Fibroblast of skin of right quadriceps (primary cell): ENCODE measurements at places on chromosomes 16 and 17.

DNA sequence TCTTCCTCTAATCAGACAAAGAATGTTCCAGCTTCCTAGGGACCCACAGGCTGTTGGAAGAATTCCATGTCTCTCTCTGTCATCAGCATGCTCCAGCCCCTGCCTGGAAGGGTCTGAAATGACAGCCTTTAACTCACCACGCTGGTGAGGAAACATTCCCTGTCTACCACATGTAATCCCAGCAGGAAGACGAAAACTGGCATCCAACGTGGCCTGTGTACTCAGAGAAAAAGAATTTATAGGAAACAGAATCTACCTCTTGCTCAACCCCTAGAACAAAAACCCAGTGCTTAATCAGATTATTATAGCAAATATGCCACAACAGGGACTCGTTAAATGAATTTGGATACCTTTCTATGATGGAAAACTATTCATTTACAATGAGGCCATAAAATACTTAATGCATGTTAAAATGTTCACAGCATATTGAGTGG, 147.3 kb upstream of the FOXF1 start:
- DNase-seq, result peak; percentile 99

GRCh38 chr17:76421044-76421407, 31.9 kb downstream of the UBE2O start:
- DNase-seq, result peak; percentile 54

DNA sequence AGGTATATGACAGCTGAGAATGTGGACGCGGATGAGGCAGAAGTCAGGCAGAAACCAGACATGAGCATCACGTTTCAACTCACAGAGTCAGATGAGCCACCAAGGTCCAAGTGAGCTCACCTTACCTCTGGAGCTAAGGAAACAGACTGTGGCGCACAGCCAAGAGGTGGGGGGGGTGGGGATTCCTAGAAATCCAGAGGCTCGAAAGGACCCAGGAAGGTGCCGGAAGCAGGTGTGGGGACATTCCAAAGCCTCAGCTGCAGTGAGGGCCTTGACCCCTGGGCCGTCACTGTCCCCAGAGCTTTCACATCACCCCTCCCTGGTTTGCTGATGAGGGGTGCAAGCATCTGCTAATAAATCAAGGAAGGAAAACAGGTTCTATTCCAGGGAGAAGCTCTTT, 29.3 kb upstream of the RCVRN start:
- DNase-seq, result no peak

- DNase-seq, result no peak
Observed at GRCh38 chr16:10338426-10338825, 47.4 kb upstream of the ATF7IP2 start.

DNA sequence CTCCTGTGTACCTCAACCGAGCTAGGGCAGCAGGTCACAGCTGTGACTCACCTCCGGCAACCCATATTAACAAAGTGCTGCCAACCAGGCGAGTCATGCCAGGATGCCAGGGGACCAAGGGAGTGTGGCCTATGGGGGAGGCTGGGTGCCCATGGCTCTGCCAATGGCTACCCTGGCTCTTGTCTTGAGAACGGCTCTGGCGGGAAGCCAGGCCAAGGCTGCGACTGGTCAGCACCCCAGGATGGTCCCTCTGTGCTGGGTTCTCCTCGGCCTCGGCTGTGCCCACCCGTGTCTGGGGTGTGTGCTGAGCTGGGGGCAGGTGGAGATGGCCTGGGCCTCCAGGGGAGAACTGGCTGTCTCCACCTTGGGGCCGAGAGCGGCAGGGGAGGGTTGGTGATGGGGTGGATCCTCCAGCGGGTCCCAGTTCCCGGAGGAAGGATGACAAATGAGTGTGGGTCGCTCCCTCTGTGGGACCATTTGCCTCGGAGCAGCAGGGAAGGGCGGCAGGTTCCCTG, 75.8 kb downstream of the MRC2 start:
- DNase-seq, result peak; percentile 42

- no peak for DNase-seq
Observed at GRCh38 chr16:72620853-72621252, 427.1 kb downstream of the ZFHX3 start.

GRCh38 chr17:72715906-72716572, 376.4 kb downstream of the SLC39A11 start:
- peak; percentile 95 for DNase-seq

- peak; percentile 94 for DNase-seq
Observed at GRCh38 chr17:80826955-80827645, 164.5 kb upstream of the CHMP6 start.

DNA sequence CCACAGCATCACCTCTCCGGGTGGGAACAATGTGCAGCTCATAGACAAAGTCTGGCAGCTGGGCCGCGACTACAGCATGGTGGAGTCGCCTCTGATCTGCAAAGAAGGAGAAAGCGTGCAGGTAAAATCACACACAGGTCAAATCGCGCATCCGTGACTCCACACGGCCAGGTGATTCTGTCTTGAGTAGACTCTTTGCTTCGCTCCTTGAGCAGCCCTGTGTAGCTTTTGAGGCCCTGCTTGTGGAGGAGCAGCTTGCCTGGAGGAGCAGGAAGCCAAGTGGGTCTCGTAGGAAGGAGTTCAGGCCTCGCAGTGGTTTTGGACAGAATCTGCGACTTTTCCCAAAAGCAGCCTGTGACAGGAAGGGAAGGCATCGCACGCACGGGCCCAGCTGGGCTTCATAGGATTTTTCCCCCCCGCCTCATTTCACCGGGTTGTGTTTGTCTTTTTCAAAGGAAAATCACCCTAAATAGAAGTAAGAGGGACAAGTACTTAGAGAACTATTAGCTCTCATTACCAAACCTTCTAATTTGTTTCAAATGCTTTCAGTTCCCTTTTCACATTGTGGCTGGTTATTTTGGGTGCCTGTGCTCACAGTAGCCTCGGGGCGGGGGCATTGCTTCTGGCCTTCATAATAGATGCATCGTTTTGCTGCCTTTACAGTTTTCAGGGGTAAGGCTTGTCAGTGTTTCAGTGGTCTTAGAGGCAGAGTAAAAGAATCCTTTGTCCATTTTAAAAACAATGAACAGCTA, 71.5 kb downstream of the SEC14L1 start:
- no peak for DNase-seq

- no peak for DNase-seq
Observed at GRCh38 chr17:63455417-63455816, 9.3 kb upstream of the CYB561 start.

DNA sequence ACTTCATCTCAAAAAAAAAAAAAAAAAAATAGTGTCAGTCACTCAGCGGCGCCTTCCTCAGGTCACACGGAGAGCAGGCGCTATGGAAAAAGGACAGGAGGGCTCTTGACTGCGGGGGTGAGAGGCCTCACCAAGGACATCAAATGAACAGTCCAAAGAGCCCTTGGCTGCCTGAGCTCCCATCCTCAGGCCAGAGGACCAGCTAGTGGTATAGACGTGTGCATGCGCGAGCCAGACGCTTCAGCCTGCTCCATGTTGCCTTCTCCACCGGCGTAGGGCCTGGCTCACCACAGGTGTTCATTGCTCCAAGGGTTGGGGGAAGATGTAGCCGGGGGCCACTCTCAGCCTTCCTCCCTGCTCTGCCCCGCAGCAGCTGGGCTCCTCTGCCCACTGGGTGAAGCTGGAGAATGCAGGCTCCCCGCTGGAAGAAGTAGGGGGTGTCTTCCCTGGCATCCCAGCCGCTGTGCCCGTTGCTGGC, 65.8 kb upstream of the PLCG2 start:
- no peak for DNase-seq

DNA sequence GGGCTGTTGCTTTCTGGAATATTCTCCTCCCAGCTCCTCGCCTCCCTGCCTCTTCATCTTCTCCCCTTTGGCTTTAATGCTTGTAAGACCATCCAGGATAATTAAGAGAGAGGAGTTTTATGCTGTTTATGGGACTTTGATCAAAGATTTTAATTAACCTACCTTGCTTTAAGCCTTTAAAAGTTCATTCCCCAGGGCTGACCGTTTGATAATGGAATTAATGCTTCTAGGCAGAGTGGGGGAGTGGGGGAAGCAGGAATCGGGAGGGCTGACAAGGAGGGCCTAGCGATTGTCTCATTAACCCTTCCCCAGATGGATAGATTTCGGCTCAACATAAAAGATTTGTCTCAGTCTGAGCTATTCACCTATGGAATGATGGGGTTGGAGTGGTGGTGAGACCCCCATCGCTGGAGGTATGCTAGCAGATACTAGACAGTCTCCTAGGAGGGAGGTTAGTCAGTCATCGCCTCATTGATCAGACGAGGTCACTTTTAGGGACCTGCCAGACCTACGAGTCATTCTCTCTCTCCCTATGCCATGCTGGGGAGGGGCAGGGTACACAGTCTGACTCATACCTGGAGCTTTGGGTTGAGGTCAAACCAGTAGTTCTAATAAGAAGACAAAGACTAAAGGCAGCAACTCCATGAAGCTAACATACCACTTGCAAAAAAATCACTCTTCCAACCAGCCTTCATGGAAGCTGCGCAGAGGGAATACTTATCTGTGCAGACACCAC, 236.6 kb upstream of the NLRP1 start:
- peak; percentile 70 for DNase-seq

- DNase-seq, result no peak
Observed at GRCh38 chr16:28155293-28155692, 56.5 kb downstream of the XPO6 start.

GRCh38 chr17:77476931-77477805, 336.4 kb downstream of the SEC14L1 start:
- DNase-seq, result peak; percentile 98

GRCh38 chr16:51822471-51822870, 671.4 kb upstream of the SALL1 start:
- DNase-seq, result no peak

DNA sequence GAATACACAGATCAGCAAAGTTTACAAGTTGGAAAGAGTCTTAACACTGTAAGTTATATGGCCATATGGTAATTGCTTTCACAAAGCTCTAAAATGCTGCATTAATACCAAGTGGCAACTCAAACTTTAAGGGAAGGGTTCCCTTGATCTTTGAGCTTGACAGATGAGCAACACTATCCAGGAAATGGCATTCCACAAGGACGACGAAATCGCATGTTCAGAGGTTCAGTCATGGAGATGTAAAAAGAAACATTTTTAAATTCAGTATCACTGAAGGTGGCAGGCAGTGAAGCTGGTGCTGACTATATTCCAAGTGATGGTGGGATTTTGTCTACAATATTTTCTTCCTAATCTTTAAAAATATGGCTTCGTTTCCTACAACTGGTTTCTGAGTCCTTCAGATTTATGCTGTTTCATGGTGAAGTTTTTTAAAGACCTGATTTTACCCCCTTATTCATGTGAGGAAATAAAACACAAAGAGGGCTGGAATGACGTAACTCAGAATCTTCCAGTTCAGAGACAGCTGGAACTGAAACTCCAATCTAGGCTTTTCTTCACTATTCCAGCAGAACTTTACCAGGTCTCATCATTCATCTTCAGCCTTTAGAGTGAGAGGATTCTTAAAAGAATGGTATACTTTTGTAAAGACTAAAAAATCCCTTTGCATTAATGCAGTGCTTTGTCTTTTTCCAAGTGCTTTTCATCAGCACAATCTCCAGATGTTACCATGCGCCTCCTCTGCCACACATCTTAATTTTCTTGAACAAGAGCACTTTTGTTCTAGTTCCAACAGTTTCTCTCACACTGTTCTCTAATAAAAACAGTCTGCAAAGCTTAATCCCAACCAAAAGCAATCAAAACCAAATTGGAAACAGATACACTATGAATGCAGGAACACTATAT, 20.2 kb downstream of the CHCT1 start:
- DNase-seq, result peak; percentile 65

DNA sequence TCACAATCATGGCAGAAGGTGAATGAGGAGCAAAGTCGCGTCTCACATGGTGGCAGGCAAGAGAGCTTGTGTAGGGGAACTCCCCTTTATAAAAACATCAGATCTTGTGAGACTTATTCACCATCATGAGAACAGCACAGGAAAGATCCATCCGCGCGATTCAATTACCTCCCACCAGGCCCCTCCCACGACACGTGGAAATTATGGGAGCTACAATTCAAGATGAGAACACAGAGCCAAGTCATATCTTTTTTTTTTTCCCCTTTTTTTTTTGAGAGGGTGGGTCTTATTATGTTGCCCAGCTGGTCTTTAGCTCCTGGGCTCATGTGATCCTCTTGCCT, 60.0 kb downstream of the RPTOR start:
- DNase-seq, result no peak

DNA sequence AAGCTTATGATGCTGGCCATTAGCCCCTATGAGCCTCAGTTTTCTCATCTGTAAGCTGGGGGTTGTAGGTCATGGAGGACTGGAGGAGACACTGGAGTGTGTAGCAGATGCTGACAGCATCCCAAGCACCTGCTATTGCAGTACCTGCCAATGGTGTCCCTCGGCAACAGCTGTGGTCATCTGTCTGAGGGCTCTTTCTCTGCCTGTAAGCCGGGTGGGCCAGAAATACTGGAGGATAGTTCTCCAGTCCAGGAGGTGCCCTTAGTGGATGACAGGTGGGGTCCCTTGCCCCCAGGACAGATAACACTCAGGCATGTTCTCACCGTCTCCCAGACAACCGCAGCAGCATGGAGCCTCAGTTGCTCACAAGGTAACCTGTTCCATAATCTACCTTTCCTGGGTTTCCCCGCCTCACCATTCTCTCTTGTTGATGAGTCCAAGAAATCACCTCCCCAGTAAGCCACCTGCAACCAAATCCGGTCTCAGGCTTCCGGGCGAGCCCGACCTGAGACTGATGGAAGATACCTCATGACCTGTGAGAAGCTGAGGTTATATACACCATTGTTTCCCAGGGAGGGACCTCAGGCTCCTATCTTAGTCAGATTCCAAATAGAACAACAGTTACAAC, 23.8 kb downstream of the NLRP1 start:
- no peak for DNase-seq

DNA sequence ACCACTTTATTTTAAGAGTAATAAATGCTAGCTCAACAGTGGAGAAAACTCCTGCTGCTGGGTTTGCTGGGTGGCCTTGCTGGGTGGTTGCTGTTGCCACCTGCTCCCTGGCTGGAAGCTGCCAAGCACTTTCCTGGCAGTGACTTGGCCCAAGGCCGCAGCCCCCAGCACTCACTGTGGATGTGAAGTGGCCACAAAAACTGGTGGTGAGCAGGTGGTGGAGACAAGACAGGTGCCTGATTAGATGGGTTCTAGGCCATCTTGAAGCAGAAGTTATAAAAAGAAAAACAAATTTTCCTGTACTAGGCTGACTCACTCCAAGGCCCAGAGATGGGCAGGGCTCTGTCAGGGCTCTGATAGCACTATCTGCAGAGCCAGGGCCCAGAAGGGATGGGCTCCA, 224.7 kb upstream of the NLRP1 start:
- no peak for DNase-seq

DNA sequence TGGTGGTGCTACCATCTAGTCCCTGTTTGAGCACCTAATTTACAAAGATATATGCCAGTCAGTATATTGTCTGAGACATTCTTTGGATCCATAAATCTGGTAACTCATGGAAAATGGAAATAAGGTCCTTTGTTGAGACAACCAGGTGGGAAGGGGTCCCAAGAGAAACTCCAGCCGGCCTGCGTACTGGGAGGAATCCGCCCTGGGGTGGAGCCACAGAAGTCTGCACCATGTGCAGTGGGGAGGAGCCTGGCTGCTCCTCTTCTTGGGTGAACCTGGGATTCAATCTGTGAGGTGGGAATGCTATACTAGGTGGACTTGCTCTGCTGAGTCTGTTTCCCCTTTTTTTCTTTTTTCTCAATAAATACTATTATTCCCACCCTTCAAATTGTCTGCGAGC, 339.2 kb upstream of the TNRC6C start:
- DNase-seq, result no peak
